Left renal cortex interstitium (tissue), 4 donors: ENCODE measurements at places on chromosomes 16 and 17.

- no peak for DNase-seq
Observed at GRCh38 chr17:12953156-12953555, 64.7 kb downstream of the ELAC2 start.

GRCh38 chr17:42200706-42201457 lies 6.6 kb upstream of the GHDC start:
- DNase-seq = no peak

DNA sequence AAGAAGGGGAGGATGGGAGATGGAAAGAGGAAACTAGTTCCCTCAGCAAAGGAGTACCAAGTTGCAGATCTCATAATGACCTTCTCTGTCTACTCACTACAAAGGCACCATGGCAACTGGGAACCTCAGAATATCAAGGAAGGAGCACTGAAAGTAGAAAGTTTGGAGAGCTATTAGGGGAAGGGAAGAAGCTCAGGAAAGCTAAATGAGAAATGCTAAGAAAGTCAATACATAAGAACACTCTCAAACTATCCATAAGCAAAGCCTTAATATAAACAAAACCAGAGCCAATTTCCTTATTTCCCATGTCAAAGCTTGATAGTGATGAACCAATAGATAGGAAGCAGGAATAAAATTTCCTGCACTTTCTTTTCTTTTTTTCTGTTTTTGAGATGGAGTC lies 57.9 kb upstream of the C17orf78 start:
- no peak for DNase-seq

DNA sequence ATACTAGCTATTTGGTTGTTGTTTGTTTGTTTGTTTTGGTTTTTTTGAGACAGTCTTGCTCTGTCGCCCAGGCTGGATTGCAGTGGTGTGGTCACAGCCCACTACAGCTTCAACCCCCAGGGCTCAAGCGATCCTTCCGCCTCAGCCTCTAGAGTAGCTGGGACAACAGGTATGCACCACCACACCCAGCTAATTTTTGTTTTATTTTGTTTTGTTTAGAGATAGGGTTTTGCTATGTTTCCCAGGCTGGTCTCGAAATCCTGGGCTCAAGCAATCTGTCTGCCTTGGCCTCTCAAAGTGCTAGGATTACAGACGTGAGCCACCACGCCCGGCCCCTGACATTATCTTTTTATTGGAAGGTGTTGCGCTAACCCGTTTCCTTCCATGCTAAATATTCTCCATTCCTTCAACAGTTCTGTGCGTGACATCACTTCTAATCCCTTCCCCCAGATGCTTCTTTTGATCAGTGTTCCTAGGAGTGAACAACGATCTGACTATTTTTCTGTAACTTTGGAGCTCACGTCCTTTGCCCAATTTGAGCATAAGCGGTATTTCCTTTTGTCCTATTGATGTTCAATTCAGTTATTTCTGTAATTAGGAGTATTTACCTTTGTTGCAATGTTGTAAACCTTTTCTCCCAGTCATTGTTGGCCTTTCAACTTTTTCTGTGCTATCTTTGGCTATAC lies 30.2 kb upstream of the EMP2 start:
- no peak for DNase-seq

DNA sequence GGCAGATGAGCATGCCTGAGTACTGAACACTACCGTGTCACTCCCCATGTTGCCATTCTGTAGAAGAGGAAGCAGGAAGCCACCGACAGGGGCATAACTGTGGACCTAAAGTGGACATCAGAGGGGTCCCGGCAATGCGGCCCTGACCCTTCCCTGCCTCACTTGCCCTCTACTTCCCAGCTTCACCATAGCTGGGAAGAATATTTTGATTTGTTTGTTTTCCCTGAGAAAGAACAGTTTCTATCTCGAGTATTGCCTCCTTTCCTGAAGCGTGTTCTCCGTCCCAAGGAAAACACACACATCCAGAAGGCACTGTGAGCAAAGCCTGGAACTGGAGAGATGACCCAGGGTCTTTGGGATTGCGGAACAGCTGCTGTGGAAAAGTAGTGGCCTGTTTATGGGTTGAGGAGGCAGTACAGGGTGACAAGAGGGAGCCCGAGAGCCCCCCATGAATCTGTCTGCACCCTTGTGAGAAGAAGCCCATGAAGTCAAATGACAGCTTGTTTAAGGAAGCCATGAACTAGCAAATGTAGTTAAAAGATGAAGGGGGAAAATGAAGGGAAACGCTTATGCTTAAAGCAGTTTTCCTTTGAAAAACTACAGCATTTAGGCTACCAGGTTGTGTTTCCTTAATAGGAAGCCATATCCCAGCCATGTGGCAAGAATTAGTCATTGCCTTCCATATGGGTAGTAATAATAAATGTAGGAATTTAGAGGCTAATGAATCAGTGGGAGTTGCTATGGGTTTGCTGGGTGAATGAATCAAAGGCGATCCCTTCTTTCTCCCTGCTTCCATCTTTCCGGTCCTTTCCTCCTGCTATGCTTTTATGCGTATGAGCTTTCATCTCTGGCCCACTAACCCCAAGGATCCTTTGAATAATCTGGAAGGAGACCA lies 90.0 kb upstream of the TBX2 start:
- DNase-seq = no peak

GRCh38 chr17:17933775-17934174 lies 38.4 kb downstream of the TOM1L2 start:
- no peak for DNase-seq

- no peak for DNase-seq
Observed at GRCh38 chr16:62035115-62036092, 834 bp downstream of the CDH8 start.

- DNase-seq = no peak
Observed at GRCh38 chr17:55322453-55322985, 57.8 kb downstream of the HLF start.

GRCh38 chr17:2102931-2103809 lies 48.3 kb downstream of the HIC1 start:
- DNase-seq = no peak

- DNase-seq = no peak
Observed at GRCh38 chr17:14818469-14818868, 446.7 kb downstream of the PMP22 start.

DNA sequence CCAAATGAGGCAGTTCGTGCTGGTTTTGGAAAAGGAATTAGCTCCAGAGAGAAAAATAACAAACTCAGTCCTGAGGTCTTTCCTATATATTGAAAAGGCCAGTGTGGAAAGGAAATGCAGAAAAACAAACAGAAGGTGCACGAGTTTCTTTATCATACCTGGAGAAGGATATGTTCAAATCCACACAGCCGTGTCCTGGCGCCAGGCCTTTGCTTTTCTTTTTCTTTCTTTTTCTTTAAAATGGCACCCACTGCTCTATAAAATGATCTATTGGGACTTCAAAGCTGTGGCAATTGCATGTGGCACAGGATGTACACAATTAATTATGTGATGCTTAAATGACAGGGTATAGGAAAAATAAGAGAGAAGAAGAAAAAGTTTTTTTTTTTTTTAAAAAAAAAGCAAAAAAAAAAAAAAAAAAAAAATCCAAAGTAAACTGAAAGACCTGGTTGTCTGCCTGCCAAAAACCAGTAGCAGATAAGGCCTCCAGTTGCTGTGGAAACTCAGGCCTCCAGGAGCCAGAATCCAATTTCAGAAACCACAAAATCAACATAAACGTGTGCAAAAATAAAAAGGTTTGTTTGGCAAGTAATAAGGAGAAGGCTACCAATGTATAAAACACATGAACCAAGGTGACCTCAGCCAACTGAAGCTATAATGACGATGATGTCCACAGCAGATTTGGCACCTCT lies 957.6 kb upstream of the SOX9 start:
- DNase-seq = no peak

- DNase-seq = no peak
Observed at GRCh38 chr16:15855704-15856003, 1.2 kb downstream of the MYH11 start.

GRCh38 chr16:73268366-73268993 lies 220.6 kb upstream of the ZFHX3 start:
- no peak for DNase-seq

DNA sequence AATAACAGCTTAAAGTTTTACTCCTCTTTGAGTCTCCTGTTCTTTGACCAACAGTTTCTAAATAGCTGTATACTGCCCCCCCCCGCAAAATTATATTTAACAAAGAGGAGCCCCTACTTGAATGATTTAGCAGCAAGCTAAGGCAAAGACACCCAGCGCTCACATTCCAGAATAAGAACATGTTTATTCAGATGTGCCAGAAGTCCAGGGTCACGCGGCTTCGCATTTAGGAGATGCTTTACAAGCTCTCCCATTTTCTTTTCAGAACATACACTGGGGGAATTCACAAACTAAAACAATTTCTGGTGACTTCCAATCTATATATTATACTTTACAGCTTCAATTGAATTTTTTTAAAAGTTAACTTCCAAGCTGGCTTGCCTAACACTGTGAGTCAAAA lies 5.3 kb downstream of the PLD6 start:
- no peak for DNase-seq

GRCh38 chr16:1144476-1145382 lies 8.2 kb upstream of the CACNA1H start:
- DNase-seq = no peak

DNA sequence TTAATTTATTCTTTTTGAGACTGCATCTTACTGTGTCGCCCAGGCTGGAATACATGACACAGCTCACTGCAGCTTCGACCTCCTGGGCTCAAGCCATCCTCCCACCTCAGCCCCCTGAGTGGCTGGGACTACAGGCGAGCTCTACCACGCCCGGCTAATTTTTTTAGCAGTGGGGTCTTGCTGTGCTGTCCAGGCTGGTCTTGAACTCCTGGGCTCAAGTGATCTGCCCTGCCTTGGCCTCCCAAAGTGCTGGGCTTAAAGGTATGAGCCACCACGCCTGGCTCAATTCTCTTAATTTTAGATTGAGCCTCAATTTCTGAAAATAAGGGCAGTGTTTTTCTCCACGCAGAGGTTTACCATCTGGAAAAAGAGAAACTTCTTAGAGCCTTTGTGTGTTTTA lies 41.1 kb downstream of the ZNF750 start:
- DNase-seq = no peak

DNA sequence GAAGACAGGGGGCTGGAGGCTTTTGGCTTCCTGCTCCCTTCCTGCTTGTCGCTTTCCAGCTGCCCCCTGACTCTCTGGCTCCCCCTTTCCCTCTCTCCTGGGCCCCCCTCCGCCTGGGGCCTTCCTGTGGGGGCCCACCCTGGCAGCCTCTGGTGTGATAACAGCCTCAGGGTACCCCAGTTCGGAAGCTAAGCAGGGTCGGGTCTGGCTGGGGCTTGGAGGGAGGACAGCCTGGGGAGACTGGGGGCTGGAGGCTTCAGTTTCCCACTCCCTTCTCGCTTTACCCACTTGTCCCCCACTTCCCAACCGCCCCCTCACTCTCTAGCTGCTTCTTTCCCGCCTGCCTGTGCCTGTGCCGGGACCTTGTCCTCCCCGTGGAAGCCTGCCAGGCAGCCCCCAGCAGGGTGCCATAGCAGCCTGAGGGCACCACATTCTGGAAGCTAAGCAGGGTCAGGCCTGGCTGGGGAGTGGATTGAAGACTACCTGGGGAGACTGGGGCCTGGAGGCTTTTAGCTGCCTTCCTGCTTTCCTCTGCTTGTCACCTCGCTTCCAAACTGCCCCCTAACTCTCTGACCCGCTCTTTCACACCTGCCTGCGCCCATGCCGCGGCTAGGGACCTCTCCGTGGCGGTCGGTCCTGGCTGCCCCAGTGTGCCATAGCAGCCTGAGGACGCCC lies 2275.5 kb downstream of the TP53TG3F start:
- DNase-seq = no peak

DNA sequence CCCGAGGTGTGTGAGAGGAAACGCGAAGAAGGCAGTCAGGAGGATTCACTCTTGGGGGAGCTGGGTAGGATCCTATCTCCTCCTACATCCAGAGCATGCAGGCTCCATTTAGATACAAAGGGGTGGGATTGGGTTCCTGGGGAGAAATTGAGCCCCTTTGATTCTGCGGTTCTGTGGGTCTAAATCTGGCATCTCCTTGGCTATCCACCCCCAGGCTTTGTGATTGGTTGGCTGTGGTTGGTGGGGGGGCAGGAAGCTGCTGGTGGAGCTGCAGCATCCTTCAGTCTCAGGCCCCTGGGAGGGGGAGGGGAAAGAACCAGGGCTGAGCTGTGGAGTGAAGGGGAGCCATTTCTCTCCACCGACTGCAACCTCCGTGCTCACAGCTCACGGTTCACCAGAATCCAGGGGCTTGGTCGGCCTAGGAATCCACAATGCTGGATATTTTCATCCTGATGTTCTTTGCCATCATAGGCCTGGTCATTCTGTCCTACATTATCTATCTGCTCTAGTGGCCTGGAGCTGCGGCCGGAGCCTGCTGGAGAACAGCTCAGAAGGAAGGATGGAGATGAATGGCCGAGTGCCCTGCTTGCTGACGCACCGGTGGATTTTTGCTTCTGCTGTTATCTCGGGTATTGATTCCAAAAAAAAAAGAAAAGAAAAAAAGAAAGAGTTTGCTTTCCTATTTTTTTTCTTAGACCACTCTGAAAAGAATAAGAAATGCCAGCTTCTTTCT lies at the start of gene LASP1NB:
LASP1NB (plus strand) TSS at position 352 of the 733 bp plus-strand sequence.
- DNase-seq = peak; percentile 74

DNA sequence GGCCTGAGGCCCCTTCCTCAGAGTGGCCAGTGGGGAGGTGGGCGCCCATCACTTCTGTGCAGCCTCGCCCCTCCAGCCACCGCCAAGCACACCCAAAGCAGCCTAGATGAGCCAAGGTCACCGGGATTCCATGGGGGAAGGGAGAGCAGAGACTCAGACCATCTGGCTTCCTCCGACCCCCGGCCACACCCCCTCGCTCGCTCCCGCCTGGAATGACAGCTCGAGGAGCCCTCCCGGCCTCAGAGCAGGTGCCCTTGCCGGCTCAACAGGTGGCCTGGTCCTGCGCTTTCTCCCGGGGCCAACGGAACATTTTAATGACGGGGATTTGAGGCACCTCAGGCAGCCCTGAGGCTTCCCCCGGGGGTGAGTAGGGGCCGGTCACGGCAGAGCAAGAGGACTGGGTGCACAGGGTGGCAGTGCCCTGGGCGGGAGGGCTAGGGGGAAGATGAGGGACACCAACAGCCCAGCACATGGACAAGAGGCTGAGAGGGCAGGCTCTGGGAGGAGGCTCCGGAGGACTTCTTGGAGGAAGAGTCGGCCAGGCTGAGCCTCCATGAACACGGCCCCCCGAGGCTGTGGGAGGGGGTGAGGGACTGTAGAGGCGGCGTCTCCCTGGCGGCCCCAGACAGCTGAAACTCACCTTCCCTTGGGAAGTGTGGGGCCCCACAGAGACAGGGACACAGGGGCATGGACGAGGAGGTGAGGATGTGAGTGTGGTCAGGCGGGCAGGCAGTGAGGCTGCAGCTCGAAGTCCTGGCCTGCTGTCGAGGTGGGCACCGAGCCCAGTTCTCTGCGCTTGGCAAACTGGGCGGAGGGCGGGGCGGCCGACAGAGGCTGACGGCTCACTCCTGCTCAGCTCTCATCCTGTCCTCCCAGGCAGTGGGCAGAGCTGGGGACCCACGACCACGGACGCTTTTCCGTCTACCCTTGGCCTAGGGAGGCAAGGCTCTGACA lies 12.5 kb upstream of the C1QTNF8 start:
- no peak for DNase-seq

- no peak for DNase-seq
Observed at GRCh38 chr17:77809814-77810213, 148.7 kb upstream of the TNRC6C start.
